H7 (cell line): ENCODE measurements at places on chromosomes 1 and 21.

DNA sequence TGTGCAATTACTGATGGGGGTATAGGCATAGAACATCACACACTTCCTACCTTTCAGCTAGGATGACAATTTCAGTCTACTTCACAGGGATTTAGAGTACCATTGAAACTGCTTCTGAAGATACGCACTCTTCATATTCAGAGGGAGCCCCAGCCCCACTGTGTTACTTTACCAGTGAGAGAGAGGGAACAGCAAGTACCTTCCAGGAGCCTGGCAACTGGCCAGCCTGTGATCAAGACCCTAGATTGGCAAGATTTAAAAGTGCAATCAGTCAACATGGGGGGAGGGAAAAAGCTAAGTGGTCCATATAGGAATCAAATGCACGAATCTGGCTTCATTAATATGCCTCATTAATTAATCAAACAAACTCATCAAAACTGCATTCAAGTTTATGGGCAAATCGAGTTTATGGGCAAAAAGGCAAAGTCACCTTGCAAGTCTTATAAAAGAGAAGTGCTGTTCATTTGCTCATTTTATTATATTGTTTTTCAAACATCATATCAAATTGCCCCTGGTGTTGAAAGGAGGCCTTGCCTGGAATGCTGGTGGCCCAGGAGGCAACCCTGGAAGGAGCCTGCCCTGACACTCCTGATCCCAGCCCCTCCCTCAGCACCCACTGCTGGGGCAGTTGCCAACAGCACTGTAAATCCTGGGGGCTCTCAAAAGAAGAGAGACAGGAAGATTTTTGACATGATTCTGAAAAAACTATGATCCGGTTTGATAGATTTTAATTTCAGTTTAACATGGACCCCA is 184.9 kb upstream of the DPT start:
- DNase-seq, result no peak

- DNase-seq, result peak; percentile 11
Measured at GRCh38 chr1:44024903-44025525, 6.2 kb downstream of the SLC6A9 start.

GRCh38 chr21:18368205-18368604 is 35.4 kb downstream of the TMPRSS15 start:
- DNase-seq, result no peak

- no peak for DNase-seq
Measured at GRCh38 chr1:222529916-222530315, 18.0 kb downstream of the HHIPL2 start.

DNA sequence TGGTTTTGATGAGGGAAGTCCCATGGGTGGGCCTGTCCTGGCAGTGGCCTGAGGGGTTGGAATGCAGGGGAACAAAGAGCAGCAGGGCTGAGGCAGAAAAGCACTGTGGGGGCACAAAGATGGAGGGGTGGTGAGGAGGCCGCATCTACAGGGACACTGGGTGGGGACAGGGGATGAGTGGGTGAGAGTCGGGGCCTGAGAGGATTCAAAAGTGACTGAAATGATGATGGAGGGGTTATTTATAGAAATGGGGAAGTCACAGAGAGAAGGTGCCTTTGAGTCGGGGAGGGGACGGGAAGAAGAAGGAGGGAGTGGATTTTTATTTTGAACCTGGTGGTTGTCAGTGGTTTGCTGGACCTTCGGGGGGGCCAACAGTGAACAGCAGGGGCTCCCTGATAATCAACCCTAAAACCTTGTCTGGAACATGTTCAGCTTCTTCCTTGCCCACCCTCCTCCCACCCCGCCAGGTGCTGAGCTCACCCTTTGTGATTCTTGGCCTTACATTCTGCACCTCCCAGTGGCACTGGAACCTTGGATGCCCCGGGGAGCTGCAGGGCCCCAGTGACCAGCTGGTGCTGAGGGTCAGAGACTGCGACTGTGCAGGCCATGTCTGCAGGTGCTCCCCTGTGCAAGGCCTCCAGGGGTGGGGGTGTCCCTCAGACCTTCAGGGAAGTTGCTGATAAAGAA is 42.9 kb downstream of the IER5 start:
- no peak for DNase-seq

- peak; percentile 13 for DNase-seq
Measured at GRCh38 chr1:234746798-234747196, 136.8 kb upstream of the IRF2BP2 start.

GRCh38 chr1:84776639-84777038 is 86.4 kb upstream of the SSX2IP start:
- DNase-seq, result no peak

DNA sequence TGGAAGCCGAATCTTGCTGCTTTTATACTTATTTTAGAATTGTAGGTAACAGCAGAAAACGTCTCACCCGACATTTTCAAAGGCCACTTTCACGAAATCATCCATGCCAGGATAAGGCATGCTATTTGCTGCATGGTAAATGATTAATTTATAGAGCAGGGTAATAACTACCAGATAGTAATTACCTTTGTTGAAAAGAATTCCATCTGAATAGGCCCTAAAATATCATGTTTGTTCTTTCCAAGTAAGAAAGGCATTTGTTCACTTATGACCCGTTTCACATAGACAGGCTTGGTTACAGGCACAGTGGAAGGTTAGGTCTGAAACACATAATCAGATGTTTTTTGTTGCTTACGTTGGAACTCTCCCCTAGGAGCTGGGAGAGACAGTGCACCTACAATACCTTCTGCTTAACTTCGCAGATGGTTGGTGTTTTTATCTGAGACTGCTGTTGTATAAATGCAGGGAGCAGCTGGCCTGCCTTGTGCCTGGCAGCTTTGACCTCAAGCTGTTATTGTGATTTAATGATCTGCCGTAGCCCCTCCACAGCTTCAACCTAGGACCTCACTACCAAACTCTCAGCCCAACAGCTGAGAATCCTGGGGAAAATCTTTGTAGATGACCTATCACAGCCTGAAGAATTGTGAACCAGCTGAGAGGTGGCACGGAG is 1.6 kb downstream of the SLC44A3 start:
- DNase-seq, result peak; percentile 30

- peak; percentile 85 for DNase-seq
Measured at GRCh38 chr1:19704247-19705113, 39.8 kb downstream of the HTR6 start.

DNA sequence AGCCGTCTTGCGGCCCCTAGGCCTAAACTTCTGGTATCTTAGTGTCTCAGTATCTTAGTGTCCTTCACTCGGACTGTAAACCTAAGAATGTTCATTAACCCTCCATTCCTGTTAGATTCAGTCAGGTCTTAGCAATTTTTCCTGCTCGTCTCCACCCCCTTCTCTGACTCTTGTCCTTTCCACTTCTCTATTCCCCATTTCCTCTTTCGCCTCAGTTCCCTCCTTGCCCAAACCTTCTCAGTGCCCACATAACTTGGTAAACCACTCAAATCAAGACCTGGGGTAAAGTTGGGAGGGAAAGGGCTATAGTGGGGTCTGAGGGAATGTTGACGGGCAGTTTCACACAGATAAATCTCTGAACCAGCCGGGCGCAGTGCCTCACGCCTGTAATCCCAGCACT is 726 bp upstream of the FCER1G start:
- DNase-seq, result no peak

DNA sequence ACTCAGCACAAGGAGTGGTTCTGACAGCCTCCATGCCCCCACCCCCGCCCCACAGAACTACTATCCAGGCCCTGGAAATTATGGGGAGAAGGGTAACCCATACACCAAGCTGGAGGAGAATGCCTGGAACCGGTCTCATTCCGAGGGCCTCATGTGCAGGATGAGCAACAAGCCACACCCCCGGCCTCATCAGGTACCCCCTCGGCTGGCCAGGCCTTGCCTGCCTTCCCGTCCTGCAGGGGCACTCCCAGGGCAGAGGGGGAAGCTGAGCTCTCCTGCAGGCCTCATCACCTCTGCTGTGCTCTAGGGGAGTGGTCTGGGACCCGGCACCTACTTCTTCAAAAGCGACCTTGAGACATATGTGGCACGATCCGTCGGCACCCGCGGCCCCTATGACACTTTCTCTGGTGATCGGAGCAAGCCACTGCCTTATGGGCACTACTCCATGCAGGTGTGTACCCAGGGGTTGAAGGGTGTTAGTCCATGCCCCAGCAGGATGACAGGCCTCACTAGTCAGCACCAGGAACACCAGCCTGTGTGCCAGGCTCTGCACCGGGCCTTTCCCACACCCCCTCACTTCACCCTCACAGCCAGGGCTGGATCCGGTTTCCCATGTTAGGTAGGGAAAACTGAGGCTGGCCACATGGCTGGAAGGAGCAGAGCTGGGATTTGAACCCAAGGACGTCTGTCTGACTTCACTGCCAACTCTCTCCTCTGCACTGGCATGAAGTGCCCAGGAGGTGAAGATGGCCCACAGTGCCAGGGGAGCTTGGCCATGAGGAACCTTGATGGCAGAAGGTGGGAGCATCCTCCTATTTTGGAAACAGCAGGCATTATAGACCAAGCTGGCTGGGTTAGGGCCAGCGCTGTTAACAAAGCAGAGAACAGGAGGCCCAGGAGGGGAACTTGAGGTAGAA is 10.9 kb upstream of the TTC22 start:
- DNase-seq, result peak; percentile 48

GRCh38 chr1:204431310-204432184 is 19.9 kb upstream of the PPP1R15B start:
- peak; percentile 86 for DNase-seq

- no peak for DNase-seq
Measured at GRCh38 chr1:178362747-178363146, 134.0 kb downstream of the CLEC20A start.

DNA sequence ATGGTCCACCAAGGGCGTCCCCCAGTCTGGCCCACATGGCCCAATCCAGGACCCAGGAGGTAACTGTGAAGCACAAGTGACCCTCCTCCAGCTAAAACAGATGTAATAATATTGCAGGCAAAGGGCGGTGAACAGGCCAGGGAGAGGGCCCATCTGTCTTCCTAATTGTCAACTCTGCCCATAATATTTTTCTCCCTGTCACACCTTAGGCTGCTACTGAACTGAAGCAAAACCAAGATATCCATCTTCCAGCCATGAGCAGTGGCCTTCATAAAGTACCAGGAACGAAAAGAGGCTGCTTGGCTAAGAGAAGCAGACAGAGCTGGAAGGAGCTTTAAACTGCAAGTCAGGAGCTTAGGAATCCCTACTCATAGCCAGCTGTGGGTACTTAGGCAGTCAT is 3.1 kb downstream of the KANK4 start:
- DNase-seq, result no peak

DNA sequence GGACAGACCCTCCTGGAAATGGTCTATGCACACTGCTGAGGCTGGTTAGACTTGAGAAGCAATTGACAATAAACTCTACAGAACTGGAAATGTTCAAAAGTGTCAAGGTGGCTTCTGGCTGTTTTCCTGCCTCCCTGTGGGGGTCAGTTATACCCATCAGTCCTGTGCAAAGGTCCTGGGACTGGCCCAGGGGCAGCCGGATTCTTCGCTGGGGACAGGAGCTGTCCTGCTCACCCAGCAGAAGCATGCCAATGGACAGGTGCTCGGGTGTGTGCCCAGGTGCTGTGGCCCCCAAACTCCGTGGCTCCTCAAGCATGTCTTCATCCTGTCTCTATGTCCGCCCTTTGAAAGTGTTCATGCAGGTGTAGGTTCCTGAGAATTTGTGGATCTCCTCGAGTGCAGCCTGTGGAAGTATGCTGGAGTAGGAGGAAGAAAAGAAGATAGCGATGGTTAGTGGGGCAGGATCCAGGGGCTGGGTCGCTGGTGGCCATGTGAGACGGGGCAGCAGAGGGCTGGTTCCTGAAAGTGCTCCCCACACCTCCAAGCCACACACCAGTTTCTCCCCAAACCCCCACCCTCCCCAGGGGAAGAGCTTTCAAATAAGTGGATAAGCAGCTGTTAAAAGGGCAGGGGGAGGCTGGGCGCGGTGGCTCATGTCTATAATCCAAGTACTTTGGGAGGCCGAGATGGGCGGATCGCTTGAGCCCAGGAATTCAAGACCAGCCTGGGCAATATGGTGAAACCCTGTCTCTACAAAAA is 49.8 kb downstream of the DHRS3 start:
- DNase-seq, result peak; percentile 21

GRCh38 chr1:192550922-192551534 is 24.5 kb upstream of the RGS1 start:
- DNase-seq, result no peak

DNA sequence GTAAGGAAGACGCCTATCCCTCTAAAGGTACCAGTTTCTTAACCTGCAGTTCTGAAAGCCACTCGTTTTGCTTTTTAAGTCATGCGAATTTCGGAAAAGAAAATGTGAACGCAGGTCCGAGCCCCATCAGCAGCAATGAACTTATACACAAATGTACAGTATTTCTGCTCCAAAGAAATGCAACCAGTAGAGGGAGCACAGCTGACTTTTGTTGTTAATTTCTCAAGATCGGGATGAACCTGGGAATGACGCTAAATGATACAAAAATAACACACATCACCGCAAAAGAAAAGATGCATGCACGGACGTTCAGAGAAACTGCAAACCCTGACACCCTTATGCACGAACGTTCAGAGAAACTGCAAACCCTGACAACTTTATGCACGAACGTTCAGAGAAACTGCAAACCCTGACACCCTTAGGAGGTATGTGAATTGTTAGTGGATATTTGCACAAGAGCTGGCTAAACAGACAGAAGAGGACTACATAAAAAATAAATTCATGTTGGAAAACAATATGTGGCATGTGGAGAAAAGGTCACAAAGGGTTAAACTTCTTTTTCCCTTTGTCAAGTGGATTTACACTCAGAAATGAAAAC is 3.5 kb upstream of the TIAM1 start:
- no peak for DNase-seq

- DNase-seq, result no peak
Measured at GRCh38 chr1:147611021-147611426, 59.3 kb downstream of the ACP6 start.

- peak; percentile 4 for DNase-seq
Measured at GRCh38 chr1:98323906-98324358, 337.6 kb upstream of the SNX7 start.

GRCh38 chr1:114320586-114320985 is 166.9 kb upstream of the SYT6 start:
- no peak for DNase-seq

DNA sequence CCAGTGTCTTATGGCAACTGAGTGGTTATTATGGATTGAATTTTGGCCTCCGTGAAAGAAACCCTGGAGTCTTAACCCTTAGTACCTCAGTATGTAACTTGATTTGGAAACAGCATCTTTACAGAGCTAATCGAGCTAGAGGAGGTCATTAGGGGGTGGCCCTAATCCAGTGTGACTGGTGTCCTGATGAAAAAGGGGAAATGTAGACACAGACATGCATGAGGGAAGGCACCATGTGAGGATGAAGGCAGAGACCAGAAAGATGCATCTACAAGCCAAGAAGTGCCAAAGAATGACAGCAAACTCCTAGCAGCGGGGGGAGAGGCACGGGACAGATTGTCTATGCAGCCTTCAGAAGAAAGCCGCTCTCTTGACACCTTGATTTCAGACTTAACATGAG is 14.7 kb downstream of the DOP1B start:
- no peak for DNase-seq

DNA sequence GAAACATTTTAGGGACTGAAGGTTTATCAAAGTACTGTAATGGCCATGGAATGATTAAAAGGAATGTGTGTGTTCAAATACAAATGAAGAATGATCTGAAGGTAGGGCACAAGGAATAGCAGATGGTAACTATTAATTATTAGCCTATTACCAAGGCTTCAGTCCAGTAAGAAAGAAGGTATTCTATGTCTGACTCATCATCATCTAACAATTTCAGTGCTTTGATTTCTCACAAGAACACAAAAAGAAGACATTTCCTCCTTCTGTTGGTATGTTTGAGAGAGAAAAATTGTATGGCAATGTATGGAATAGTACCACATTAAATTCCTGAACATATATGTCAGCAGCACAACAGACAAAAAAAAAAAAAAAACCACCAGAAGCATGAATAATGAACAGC is 57.5 kb downstream of the TYW3 start:
- DNase-seq, result no peak
